Cerebellar nuclear complex (tissue), 1 donor: ENCODE measurements at places on chromosomes 12 and 14.

DNA sequence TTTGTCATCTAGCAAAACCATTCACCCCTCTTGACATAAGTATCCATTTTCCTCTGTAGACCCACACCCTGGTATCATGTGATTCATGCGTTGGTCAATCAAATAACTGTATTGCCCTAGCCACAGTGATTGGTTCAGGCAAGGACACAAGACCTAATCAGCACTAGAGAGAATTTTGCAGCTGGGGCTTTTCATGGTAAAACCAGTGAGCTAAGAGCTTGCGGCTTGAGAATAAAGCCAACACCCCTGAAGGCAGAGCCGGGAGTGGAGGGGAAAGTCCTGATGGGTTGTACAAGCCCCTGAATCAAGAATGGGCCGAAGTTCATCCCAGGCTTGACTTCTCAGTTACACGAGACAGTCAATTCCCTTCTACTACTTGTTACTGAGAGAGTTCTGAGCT is 33.2 kb upstream of the LTBP2 start:
- DNase-seq = no peak

- no peak for DNase-seq
Observed at GRCh38 chr12:113244047-113244460, 22.8 kb downstream of the TPCN1 start.

DNA sequence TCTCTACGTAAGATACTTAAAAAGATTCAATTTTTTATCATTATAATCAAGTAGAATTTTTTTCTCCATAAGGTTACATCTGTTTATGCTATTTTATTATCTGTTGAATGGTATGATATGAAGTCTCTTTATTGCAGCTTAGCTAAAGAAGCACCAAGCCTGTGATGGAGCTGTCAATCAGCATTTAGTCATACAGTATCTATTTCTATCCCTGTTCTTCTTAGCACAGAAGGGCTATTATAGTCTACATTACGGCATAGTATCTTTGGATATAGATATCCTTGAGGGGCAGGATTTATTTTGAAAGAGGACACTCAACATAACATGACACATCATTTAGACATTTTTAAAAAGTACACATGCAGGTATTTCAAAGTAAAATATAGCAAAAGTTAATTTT is 277.1 kb downstream of the FOXG1 start:
- DNase-seq = no peak

DNA sequence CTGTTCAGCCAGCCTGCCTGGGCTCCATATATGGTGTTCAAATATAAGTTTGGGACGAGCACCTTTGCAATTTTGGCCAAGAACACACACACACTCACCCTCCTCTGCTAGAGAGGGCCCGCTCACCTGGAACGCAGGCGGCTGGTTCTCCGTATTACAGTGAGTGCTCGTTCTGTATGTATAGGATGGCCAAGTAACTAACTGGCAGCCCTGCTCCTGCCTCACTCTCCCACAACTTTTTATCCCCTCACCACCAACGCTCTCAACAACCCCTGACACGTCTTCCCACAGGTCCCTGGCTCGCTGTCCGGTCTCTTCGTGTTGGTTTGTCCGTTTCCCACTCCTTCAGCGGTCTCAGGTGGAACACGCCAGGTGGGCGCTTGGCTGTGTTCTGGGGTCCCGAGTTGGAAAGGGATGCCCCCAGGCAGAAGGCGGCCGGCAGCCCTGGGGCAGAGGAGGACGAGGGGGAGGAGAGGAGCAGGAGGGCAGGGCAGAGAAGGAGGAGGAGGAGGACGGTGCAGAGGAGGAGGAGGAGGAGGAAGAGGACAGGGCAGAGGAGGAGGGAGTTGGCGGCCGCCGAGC is 398 bp upstream of the MSRB3 start:
- DNase-seq = no peak

DNA sequence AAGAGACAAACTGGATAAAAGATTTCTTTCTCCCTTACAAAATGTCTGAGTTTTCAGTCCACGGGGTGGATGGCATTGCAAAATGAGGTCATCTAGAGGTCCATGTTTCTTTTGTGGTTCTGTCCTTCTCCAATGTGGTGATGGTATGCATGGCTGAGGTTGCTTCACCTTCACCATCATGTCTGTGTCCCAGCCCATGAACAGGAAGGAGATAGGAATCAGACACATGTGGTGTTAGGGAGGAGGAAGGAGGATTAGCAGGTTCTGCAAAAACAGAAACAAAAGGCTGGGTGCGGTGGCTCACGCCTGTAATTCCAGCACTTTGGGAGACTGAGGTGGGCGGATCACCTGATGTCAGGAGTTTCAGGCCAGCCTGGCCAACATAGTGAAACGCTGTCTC is 11.0 kb upstream of the AEBP2 start:
- no peak for DNase-seq

GRCh38 chr14:75156901-75157300 is 19.5 kb downstream of the TMED10 start:
- no peak for DNase-seq

DNA sequence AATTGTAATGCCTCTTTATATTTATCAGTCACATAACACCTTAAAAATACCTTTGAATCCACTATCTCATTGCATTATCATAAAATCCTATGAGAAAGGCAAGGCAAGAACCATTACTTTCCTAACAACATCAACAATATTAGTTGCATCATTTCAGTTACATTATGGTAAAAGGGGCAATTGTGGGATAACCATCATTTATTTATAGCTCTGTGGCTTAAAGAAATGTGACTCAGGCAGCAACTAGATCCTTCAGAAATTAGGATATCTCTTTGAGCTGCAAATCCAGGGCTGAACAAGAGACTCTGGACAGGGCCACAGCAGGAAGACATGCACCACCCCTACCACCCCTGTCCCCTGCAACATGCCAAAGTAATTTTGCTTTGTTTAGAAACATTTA is 36.4 kb downstream of the EPS8 start:
- DNase-seq = no peak

DNA sequence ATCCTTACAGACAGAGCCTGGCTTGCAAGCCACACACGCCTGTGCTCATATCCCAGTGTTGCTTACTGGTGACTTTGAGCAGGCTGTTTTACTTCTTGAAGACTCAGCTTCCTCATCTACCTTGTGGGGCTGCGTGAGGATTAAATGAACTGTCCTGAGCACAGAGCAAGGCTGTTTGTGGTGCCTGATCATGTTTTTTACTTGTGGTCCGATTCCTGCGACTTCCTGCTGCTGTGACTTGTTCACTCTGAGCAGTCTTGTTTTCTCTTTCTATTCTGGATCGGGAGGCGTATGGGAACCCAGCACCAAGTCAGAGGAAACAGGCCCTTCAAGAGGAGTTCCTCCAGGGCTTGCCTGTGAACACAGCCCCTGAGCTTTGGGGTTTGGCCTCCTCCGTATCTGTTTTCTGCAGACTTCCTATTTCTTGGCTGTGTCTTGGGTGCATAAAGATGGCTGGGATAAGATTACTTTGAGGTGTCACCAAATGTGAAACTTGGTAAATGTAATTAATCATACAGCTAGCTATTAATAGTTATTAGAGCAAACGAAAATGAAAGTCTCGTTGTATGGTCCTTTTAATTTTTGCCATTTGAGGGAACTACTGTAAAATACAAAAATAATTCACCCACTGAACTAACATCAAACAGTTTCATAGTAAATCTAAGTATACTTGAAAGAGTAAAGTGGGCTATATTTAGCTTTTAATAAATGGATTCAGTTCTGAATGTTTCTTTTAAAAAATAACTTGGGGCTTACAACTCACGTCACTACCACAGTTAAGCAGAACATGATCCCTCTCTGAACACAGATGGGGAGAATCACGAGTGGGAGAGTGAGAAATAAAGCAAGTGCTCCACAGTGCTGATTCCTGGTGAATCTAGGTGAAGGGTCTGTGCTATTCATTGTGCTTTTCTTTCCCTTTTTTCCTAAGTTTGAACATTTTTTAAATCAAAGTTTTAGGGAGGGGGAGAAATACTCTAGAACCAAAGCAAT is 251.5 kb downstream of the FOXN3 start:
- DNase-seq = no peak

DNA sequence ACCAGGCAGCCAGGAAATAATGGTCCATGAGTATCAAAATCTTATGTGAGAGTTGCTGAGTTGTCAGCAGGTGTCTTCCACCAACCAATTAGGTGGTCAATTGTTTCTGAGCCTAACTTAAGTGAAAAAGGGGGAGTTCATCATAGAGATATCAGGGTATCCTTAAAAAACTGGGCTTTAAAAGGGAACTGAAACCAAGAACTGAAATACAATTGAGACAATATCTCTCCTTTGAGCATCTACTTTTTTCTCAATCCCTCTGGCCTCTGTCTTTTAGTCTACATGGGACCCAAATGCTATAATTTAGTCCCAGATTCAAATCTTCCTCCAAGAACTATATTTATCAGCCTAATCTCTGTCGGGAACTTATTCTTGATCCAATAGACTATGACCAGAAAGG is 201.0 kb downstream of the BTG1 start:
- no peak for DNase-seq

DNA sequence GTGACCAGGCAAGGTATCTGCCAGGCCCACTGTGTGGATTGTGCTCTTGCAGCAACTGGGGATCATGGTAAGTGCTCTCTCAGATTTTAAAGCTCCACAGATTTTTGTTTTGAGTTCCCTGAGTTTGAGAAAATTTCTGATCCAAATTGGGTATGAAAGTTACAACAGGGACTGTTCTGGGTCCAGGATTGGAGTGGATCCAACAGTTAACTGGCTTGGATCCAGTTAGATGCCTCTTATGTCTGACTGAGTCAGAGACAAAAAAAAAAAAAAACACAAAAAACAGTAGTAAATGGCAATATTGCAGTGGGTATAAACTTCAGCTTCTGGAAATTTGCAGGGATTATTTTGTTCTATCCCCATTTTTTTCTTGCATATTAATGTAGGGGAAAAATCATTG is 598.8 kb downstream of the C12orf50 start:
- no peak for DNase-seq

GRCh38 chr12:105485921-105486320 is 155.4 kb downstream of the C12orf75 start:
- no peak for DNase-seq

- no peak for DNase-seq
Observed at GRCh38 chr12:2359725-2360629, 307.2 kb downstream of the CACNA1C start.

DNA sequence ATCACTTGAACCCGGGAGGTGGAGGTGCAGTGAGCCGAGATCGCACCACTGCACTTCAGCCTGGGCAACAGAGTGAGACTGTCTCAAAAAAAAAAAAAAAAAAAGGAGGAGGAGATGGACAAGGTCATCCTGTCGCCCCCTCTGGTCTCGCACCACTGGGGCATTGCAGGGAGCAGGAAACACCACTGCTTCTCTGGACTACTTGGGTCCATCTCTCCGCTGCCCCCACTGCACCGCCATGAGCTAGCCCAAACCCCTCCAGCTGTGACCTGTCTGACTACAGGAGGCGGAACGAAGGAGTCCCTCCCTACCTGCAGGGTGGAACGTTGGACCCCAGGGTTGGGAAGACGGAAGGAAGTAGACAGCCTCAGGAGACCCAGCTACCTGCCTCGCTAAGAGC is 18.2 kb upstream of the FAM222A start:
- DNase-seq = no peak

DNA sequence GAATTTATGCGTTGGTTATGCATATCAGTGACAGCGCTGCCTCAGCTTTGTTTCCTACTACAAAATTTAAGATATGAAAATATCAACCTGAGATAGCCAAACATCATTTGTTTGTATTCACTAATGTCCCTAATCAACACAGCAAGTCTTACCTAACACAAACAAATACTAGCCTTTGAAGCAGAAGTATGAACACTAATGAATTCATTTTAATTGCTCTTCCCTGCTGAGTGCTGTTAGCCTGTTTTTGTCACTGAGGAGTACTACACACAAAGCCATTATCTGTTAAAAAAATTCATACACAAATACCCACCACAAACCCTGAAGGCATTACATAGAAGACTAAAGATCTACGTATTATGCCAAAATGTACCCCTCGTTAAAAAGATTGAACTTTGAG is 150.8 kb downstream of the HELB start:
- no peak for DNase-seq

DNA sequence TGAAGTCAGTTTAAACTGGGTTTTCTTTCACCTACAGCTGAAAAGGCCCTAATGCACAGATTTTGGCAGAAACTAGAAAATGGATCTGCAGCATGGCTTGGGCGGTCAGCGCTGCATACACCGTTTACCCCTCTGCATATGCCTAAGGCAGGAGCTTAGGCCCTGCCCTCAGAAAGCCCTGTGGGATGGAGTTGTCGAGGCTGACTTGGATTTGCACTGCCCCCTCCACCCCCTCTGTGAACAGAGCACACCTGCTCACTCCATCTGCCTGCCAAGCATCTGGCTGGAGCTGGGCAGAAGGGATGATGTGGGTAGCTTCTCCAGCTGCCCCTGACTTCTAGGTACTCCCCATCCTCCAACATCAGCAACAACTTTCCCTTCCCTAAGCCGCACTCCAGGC is 41.9 kb downstream of the TTC7B start:
- DNase-seq = no peak
